HuH-7.5 (cell line): ENCODE measurements at places on chromosomes 1 and 21.
A peak's percentile ranks its signal among the peaks of the same experiment; 100 is the strongest.

- no peak for DNase-seq
Observed at GRCh38 chr21:38388203-38388602, 110.1 kb downstream of the ERG start.

GRCh38 chr21:45012662-45013259, 61.6 kb upstream of the ADARB1 start:
- peak; percentile 67 for DNase-seq

GRCh38 chr1:226884116-226884625, 13.8 kb downstream of the PSEN2 start:
- DNase-seq = no peak

GRCh38 chr1:8274352-8274751, 43.6 kb upstream of the SLC45A1 start:
- DNase-seq = no peak

GRCh38 chr21:44789880-44790279, 11.7 kb downstream of the UBE2G2 start:
- no peak for DNase-seq

DNA sequence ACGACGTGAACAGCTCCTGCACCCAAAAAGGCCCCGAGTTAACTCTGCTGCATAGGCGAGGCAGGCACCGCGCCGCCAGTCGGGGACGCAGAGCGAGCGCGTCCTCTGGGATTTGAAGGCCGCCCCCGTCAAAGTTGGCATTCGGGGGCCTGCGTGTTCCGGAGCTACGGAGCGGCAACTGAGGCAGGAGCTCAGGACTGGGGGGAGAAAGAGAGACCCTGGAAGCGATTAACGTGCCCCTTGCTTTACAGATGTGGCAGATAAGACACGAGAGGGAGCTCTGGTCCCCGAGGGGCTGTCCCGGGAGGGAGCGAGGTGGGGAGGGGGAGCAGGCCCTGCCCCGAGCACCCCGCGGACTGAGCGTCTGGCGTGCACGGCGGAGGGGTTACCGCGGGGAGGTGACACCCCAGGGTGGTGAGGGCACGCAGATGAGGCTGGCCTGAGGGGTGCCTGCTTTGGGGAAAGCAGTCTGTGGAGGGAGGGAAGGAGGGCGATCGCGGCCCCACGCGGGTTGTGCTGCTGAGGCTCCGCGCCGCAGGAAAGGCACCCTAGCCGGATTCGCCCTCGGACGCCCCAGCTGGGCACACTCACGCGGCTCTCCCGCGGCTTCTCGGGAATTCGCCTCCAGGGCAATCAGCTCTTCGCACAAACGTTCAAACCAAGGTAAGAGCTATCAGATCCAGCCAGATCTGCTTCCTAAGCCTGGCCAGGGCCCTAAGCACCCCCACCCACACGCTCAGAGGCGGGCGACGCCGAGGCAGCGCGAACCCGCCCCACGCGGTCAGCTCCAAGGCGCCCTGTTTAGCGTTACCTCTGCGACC, 26.5 kb downstream of the ACTA1 start:
- no peak for DNase-seq

DNA sequence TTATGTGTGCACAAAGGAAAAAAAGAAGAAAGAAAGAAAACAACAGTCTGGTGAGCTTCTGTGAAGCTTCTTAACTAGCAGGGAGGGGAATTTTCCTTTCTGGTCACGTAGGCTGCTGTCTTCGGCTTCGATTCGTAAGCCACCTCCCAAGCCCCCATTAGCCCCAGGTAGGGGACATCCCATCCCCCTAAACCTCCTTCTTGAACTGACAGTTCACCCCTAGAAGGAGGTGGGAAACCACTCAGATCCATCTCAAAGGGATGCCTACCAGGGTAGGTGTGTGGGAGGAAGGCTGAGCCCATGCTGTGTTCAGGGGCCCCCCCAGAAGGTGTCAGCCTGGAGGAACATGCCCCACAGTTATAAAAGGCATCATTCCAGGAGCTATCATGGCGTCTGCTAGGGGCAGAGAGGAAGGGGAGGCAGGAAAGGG, 25.8 kb downstream of the CD247 start:
- DNase-seq = no peak

DNA sequence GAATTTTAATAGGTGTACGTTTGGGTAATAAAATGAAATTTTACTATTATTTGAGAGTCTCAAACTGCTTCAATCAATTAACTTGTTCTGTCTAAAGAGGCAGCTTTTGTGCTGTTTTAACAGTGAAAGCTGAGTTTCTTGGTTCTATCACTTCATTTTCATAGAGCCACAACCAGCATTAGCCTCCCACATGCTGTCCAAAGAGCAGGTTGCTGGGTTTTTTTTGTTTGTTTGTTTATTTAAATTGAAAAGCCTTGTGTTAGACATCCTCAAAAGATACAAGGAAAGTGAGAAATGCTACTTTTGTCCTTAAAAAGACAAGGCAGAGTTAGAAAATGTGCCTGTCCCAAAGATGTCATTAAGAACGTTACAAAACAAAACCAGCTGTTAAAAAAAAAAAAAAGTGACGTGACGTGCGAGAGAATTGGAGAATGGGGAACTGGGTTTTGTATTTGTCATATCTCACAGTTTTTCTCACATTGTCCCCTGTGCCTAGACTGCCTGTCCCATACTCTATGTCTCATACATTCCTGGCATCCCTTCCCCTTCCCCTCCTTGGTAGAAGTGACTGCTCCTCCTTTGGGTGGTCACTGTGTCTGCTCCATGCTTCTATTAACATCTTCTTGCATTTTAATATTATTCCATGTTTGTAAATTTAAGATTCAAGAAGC, 63.1 kb upstream of the CD34 start:
- DNase-seq = no peak

- DNase-seq = no peak
Observed at GRCh38 chr1:240619906-240620621, 8.1 kb upstream of the GREM2 start.

GRCh38 chr1:47875036-47875435, 122.1 kb downstream of the TRABD2B start:
- DNase-seq = no peak

DNA sequence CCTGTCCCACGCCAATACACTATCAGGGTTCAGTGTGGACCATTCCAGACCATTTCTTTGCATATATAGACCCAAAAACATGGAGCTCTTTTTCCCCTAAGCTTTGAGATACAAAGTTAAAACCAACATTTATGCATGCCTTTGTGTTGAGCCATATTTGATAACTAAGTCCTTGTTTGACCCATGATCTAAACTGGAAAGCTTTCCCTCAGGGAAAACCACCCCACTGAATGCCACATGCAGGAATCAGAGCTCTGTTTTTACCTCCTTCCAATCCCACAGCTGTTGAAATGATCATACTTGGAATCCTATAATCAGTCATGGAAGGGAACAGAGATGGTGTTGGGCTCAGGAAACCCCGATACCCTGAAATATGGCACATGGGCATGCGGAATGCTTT, 14.8 kb upstream of the SLC45A1 start:
- DNase-seq = no peak

DNA sequence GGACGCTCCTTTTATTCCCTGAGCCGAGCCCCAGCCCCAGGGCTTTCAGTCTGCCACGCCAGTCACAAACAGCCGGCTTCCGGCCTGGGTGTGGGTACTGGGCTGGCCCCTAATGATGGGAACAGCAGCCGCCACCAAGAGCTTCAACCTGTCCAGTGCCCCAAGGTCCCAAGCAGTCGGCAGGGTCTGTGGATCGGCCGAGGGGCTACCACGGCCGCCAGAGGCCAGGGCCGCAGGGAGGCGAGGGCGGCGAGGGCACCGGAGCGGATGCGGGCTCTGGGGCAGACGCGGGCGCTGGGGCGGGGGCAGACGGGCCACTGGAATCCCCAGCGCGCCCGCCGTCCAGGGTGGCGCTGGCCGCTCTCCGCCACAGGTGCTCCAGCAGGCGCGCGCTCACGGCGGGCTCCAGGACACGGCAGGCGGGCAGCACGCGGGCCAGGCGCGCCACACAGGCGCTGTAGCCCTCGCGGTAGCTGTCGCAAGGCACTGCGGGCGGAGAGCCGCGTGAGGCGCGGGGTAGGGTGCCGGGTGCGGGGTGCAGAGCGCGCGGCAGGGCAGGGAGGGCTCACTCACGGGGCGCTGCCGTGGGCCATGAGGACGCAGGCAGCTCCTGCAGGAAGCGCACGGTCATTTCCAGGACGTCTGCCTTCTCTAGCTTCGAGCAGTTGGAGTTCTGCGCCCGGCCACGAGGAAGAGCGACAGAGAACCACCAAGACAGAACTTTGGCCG, 887 bp downstream of the HES2 start:
- DNase-seq = no peak

DNA sequence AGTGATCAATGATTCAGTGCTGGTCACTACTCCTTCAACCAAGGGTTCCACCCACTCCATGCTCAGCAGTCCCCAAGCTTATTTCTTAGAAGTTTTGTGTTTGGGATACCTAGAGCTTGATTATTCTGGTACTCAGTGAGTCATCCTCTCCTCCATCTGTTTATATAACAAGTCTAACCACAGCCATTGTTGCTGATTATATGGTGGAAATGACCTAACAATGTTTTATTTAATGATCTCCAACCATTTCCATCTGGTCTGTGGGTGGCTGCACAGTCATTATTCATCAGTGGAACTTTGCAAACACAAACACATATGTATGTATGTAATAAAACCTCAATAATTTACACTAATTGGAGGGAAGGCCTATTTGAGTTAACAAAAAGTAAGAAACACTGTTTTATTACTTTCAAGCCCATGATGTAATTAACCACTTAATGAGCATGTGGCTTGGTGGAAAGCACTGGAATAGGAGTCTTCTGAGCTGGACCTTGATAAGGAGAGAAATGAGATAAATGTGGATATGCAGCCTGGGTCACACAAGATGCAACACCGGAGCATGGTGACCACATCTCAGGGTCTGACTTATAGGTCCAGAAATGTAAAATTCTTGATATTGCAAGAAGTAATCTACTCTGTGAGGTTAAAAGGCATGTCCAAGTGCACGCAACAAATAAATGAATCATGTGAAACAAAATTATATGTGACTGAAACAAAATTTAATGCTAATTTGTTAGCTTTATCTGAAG, 99.0 kb upstream of the WLS start:
- no peak for DNase-seq

DNA sequence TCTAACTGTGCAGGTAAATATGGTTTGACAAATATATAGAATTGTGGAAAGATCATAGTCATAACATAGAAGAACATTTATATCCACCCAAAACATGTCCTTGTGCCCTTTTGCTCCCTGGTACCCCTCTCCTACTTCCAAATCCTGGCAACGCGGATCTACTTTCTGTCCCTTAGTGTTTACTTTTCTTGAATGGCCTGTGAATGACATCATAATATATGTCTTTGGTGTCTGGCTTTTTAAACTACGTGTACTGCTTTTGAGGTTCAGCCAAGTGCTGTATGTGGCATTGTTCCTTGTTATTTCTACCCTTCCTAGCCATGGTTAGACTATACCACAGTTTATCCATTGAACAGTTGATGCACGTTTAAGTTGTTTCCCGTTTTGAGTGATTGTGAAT, 155.6 kb downstream of the SDCCAG8 start:
- DNase-seq = no peak

DNA sequence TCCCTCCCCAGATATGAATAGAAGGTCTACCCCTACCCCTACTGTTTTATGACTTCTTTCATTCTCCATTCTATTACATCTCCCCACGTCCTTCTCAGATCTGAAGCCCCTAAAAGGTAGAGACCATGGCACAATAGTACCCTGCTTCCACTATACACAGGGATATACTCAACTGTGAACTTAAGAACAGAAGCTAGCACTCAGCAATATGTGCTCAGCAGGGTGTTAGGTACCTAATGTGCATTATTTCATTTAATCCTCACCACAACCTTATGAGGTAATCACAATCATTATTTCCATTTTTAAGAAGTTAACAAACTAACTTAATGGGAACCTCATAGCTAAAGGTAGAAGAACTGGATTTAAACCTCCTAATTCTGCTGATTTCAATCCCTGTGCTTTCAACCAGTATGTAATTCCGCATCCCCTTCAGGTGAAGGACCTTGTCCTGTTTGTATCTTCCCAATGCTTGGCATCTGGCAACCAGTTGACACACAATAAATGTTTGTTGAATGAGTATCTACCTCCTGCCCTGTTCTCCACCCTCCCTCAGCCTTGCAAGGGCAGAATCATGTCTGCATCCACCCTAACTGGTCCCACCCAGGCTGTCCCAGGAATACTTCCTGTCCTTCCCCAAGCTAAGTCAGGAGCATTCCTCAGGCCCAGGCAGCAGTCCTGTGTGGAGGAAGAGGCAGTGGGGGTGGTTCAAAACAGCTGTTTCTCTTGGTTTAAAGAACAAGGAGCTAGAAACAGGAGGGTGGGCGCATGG, 6.5 kb downstream of the DENND2D start:
- DNase-seq = no peak

GRCh38 chr1:18932879-18933278, 23.6 kb downstream of the IFFO2 start:
- no peak for DNase-seq

DNA sequence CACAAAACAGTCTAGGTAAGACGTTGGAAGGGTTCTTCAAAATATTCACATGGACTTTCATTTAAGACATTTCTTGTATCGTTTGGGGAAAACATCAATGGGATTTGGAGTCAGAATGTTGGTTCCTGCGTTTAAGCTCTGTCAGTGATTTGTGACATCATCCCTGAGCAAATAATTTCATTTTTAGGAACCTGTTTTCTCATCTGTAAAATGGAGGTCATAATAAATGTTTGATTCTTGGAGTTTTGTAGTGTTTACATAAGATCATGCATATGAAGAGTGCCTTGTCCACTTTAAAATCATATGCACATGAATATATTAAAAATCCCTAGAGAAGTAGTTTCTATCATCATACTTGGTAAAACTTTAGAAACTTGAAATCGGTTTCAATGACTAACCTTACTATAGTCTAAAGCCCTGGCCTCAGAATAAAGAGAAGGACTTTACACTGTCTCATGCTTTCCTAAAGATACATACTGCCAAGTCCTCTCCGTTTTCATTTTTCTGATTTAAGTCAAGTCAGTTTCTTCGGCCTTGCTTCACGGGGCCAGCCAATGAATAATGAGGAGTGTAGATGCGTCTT, 178.4 kb downstream of the ADSS2 start:
- DNase-seq = no peak

- DNase-seq = no peak
Observed at GRCh38 chr1:230705289-230706019, 8.5 kb downstream of the AGT start.

DNA sequence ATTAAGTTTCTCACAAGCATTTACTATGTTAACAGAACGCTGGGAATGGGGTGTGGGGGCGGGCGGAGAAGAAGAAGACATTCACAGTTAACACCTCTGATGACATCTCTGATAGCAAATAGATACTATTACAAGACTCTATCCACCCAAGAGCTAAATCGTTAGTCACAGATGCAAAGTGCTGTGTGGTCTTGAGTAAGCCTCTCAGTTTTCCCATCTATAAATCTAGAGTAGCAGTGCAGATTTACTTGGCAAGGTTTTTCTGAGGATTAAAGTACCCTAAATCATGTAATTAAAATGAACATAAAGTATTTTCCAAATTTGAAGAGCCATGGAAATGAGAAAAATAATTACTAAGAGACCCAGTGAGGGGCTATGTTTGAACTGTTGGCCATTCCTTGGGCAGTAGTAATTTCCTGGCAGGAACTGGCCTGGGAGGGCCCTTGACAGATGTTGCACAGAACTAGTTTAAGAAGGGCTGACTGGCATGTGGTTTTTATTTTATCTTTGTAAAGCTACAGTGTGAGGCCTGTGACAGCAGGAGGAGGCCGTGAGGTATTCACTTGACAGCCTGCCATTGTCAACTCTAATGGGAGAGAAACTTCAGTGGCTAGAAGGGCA, 58.7 kb upstream of the APOBEC4 start:
- no peak for DNase-seq

- DNase-seq = no peak
Observed at GRCh38 chr1:143691971-143692529, 279.7 kb downstream of the FAM72C start.
